Lower leg skin (tissue), 4 donors: ENCODE measurements at places on chromosomes 1 and 21.
A peak's percentile ranks its signal among the peaks of the same experiment; 100 is the strongest.

DNA sequence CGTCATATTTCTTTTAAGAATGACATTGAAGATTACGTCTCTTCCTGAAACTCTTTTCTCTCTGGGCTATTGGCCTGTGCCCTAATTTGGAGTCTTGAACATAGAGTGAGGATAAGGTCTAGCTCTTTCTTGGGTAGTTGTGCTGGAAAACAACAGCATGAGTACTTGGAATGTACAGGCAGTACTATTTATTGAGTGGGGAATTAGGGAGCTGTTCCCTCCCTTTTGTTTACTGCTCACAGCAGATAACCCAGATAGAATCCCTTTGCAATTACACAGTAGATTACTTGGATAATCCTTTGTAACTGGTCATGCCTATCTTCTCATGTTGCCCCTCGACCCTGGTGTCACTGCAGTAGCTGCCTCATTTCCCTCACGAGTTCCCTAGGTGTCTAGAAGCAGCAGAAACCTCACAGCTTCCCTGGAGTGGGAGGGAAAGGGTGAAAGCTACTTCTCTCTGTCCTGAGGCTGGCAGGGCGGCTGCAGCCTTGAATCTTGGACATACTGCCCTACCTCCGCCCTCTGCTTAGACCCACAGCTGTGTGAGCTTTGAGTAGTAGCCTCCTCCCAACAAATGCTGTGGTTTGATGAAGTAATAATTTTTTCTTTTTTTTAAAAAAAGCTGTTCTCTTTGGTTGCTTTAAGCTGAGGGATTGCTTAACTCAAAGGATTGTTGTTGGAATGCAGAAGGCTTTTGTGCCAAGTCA is 70.6 kb downstream of the FGGY start:
- DNase-seq = peak; percentile 92

- no peak for DNase-seq
These were observed 480.6 kb downstream of the CAMTA1 start for GRCh38 chr1:7265771-7266371.

DNA sequence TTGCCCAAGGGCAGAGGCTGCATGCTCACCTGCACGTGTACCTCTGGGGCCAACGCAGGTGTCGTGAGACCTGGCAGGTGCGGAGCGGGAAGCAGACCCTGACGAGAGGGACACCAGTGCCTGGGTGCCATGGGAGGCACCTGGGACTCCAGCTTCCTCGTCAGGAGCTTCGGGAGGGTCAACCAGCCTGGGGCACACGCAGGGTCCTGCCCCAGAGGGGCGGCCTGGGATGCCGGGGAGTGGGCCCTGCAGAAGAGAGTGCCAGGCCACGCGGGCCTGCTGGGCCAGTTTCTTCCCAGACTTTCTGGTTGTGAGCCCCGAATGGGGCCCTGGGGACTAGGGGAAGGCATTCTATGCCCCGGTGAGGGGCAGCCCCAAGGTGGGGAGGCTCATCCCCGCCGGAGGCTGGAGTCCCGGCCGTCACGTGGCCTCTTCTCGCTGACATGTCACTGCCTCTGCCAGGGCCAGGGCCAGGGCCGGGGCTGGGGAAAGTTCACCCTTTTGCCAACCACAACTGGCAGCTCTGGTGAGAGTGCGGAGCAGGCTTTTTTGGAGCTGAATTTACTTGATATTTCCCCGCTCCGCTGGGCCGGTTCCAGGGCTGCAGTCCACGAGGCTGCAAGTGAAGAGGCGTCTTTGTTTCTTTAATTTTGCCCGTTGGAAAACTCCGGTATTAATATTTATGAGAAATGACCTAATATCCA is 38.5 kb upstream of the ACTRT2 start:
- DNase-seq = peak; percentile 75

DNA sequence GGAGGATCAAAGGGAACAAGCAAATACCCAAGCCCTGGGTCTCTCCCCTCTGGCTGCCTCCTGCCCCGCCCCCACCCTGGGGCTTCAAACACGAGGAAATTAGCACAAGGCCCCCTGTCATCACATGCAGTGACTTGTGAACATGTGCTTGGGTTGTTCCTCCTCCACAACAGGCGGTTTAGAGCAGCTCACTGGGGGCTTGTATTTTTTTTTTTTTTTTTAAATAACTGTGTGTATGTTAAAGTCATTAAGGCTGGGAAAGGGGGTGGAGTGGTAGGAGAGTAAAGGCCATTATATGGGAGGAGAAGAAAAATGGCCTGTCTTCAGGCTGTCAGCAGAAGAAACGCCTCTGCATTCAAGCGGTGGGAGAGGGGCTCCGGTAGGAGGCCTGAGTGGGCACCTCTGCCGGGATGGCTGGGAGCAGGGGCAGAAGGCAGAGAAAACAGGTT is 64.2 kb downstream of the PLXNA2 start:
- DNase-seq = no peak

DNA sequence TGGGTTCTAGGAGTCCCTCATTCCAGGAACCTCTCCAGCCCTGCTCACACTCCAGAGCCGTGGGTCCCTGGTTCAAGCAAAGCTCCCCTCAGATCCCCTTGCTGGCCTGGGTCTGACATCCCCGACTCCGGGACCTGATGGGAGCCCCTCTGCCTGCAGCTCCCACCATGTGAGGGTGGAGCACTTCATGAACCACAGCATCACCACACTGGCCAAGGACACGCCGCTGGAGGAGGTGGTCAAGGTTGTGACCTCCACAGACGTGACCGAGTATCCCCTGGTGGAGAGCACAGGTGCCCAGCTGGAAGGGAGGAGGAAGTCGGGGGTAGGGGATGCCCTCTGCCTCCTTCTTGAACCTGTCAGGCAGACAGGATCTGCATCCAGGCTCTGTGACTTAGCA is 9.7 kb downstream of the CLCNKA start:
- no peak for DNase-seq

GRCh38 chr1:212557739-212558692 is 50.5 kb upstream of the ATF3 start:
- DNase-seq = peak; percentile 94

DNA sequence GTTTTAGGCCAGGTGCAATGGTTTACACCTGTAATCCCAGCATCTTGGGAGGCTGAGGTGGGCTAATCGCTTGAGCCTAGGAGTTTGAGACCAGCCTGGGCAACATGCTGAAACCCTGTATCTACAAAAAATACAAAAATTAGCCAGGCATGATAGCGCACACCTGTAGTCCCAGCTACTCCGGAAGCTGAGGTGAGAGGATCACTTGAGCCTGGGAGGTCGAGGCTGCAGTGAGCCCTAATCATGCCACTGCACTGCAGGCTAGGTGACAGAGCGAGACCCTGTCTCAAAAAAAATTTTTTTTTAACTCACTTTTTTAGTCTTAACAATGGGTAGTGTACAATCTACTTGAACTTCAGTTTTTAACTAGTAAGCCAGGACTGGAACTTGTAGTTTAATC is 137.5 kb downstream of the HS2ST1 start:
- DNase-seq = no peak

GRCh38 chr1:100869996-100870395 is 24.6 kb downstream of the EXTL2 start:
- no peak for DNase-seq

DNA sequence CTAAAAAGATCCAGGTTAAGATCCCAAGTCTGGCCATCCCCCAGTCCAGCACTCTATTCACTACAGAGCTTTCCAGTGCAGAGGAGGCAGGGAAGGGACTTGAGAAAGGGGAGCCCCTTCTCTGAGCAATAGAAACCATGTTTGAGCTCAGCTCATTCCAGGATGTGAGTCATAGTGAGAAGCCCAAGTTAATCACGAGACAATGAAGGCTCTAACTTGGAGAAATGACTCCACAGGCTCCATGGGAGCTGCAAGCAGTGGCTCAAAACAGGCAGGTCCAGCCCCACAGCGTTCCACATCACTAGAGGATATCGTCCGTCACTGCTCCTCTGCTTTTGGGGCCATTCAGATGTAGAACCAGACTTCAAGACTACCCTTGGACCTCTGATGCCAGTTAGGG is 59.1 kb downstream of the CAMK2N1 start:
- DNase-seq = peak; percentile 43

DNA sequence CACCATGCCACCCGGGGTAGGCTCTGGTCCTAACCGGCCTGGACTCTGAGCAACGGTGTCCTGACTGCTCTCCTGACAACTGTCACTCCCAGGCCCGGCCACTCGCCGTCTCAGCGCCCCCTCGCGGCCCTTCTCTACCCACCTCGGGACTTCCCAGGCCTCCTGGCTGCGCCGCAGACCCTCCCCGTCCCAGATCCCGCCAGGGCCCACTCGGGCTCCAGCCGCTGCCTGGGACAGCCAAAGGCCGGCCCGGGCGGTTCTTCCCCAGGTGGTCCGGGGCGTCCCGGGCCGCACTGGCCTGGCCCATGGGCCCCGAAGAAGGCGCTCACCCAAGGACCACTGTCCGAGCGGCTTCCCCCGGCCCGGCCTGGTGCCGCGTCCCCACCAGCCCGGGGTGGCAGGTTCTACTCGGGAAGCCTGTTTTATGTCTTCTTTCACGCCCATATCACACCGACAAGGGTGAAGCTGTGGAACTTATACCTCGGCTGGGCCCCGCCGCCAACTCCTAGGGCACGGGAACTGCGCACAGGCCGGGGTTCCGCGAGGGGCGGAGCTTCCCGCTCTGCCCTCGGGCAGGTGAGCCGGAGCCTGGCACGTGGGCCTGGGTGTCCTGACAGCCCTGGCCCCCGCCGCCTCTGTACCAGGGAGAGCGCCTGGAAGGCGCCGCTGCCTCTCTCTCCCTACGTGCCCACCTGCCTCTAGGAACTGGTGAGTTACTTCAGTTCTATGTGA is 138.3 kb downstream of the TTLL7 start:
- peak; percentile 60 for DNase-seq

- no peak for DNase-seq
These were observed 111.0 kb downstream of the PTPN14 start for GRCh38 chr1:214440219-214440965.

DNA sequence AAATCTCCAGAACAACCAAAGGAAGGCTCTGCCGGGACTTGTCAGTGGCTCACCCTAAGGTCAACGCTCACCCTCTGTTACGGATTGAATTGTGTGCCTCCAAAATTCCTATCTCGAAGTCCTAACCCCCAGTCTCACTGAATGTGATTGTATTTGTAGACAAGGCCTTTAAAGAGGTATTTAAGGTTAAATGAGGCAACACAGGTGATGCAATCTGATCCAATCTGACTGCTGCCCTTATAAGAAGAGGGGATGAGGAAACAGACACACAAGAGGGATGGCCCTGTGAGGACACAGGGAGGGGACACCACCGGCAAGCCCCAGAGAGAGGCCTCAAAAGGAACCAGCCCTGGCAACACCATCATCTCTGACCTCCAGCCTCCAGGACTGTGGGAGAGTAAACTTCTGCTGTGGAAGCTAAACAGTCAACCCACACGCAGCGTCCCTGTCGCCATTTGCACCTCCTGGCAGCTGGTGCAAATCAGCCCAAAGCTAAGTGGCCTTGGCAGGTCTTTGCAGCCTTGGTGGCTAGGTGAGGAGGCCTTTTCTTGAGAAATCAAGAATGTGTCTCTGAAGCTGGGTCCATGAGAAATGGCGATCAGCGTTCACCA is 24.2 kb downstream of the UBASH3A start:
- no peak for DNase-seq

DNA sequence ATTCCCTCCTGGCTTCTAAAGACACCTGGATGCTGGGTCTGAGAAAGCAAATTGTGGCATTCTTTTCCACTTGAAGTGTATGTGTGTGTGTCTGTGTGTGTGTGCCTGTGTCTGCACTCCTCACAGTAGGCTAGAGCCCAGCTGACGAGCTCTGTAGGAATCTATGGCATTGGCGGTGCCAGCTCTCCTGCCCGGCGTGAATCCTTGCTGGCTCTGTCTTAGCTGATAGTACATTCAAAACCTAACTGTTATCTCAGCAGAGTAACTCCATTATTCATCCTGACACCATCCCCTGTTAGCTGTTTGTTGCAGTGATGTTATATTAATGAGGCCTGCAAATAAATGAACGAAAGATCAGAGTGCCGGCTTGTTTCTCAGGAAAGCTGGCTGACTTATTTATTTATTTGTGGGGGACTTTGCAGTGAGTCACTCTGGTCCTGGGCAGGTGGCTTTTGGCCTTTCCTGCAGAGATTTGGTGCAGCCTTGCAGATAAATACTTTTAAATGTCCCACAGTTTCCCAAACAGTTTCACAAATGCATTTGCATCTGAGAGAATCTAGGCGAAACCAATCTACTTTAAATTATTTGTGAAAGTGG is 160.6 kb upstream of the CD34 start:
- no peak for DNase-seq

DNA sequence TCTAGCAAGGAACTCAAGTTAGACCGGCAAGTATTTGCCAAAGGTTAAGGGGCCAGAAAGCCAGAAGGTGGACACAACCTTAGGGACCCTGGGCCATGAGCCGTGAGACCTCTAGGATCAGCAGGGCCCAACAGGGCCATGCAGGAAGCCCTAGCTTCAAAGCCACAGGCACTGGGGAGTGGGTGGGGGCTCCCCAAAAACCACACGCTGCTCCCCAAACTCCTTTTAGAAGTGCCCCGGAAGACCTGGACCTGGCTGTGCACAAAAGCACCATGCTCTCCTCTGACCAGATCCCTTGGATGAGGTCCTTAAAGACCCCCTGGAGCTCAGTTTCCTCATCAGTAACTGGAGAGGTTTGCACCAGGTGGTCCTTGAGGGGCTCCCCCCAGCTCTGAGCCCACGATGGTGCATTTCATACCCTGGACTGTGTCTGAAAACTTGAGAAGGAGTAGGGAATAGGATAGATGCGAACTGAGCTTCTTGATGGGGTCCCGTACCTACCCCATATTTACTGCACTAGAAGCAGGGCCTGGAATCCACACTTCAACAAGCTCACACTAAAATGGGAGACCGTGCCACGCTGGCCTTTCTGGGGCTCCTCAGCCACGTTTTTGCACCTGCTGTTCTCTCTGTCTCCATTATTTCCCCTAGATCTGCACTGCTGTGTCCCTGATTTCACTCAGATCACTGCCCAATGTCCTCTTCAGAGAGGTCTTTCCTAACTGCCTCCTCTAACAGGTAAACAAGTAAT is 40.6 kb upstream of the LBR start:
- DNase-seq = no peak

DNA sequence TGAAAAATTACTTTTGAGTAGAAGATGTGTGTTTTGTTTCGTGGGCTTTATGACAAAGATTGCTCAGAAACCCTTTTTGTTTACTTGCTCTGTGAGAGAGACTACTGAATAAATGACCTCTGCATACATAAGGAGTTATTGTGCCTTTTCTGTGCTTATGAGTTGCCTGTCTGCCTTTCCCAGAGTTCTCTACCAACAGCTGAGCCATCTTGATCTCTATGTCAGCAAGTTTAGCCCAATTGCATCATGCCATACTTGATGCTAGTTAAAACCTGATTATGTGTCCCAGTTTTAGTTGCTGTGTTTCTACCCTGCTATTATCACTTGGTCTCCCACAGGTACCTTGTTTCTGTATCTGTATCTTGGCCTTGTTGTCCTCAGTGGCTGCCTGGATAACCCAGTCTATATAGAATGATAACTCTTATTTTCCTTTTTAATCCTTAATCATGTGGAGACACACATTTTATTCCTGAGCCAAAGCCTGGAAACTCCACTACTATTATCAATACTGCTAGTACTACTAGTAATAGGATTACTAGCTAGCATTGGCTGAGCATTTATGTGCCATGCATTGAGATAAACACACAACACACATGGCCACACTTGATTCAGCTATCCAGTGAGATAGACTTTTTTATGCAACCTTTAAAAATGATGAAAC is 28.7 kb upstream of the GNG12 start:
- no peak for DNase-seq
